WTC11 (cell line): ENCODE measurements at places on chromosomes 12 and 14. TPM values are rescaled to one million over a fixed set of nuclear protein-coding genes. Genes with fewer than 3 reads are reported as not detected.

The PACS2 gene
- total RNA-seq = 90.7 to 100 TPM (median 98.0 TPM) in 3 replicates

The KCNC2 gene
- not detected in 3 replicates for total RNA-seq

The RNASE13 gene
- not detected in 3 replicates for total RNA-seq

The STAB2 gene
- total RNA-seq = 0.11 to 0.48 TPM (median 0.16 TPM) in 3 replicates

The HOXC12 gene
- total RNA-seq = not detected in 3 replicates

The SLCO1B3 gene
- not detected in 3 replicates for total RNA-seq

The TRPV4 gene
- total RNA-seq = 2.9 to 5.4 TPM (median 5.1 TPM) in 3 replicates

DNA sequence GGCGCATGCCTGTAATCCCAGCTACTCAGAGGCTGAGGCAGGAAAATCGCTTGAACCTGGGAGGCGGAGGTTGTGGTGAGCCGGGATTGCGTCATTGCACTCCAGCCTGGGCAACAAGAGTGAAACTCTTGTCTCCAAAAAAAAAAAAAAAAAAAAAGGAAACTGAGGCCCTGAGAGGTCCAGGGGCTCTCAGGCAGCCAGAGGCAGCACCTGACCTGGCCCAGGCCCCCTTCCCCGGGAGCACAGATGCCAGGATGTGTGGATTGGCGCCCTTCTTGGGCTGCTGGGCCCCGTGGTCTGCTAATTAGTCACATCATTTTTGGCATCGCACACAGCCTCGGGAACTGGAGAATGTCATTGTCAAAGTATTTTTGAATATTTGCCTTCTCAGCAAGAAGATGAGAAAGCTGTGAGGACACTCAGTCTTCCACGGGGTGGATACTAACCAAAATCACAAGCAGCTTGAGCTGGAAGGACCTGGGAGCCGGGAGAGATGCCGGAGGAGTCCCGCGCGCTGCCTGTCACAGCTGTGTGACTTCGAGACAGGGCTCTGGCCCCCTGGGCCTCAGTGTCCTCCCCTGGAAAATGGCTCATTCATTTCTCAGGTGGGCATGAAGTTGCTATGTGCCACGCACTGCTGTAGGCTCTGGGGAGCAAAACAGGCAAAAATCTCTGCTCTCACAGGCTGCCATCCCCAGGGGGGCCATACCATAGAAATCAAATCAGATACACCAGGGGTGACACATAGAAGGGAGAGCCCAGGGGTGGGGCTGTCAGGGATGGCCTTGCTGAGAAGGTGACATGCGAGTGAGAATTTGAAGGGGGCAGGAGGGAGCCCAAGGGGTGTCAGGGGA, 12.5 kb upstream of the RCOR1 start:
- no peak for DNase-seq

DNA sequence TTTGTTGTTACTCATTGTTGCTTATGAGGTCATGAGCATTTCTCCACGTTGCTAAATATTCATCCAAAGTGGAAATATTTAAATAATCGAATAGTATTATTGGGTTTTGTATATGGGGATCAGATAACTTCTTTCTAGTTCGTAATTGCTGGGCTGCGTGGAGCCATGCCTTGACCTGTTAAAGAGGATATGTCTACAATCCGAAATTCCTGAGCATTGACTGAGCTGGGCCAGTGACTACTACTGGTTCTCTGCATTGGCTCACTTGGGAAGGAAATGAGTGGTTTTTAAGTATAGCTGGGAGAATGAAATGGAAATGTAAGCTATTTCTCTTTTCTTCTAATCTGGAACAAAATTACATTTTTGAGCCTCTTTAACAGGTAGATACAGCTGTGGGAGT, 163.2 kb downstream of the RPL10L start:
- no peak for DNase-seq

DNA sequence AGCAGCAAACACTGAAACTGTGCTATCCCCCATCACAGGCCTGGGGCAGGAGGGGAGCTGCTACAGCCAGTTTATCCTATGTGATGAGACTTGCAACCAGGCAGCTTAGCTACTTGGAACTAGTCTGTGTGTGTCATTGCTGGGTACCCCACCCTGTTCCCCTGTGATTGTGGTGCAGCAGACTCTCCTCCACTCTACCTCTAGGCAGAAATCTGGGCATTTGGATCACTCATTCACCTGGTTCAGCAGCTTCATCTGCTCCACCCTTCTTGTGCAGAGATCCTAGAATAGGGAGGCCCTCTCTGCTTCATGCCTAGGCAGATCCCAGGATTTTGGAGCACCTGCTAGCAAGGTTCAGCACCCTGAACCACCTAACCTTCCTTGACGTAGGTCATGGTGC, 8.8 kb downstream of the TAS2R13 start:
- DNase-seq = no peak

DNA sequence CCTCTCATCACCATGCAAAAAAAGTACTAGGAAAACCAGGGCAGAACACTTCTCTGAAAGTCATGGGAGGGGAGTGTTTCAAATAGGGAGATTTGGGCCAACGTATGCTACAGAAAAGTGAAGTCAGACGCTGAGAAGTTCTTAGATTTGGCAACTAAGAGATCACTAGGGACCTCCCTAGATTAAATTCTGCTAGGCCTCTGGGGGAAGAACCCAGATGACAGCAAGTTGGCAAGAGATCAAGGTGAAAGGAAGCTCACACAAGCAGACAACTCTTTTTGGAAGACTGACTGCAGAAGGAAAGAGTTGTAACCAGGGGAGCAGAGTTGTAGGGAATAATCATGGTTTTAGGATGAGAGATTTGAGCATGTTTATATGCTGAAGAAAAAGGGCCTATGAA, 20.7 kb downstream of the IQSEC3 start:
- no peak for DNase-seq

GRCh38 chr14:95502381-95502950, 14.0 kb downstream of the SYNE3 start:
- DNase-seq = no peak
